GM03348 (cell line): ENCODE measurements at places on chromosomes 6 and 20.

- DNase-seq, result no peak
These were observed 333.8 kb downstream of the PKHD1 start for GRCh38 chr6:51753635-51754034.

- no peak for DNase-seq
These were observed 181.8 kb downstream of the TTLL2 start for GRCh38 chr6:167506443-167507301.

DNA sequence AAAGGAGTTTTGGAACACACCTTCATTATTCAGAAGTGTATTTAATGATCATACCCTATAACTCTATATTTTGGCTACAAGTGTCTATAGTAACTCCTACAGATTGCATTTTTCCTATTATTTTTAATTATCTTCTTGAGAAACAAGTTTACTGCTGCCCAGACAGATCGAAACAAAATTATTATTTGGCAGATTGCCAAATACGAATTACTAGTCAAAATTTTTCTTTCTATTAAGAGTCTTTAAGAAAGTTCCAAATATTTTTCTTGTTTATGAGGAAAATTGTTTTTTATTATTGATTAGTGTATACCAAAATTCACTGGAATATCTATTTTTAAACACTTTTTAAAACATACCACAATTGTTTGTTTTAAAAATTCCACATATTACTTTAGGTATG, 821.9 kb upstream of the SLC35B3 start:
- DNase-seq, result no peak

- no peak for DNase-seq
These were observed 11.3 kb upstream of the PKHD1 start for GRCh38 chr6:52098721-52099120.

- DNase-seq, result no peak
These were observed 149.1 kb downstream of the BMP7 start for GRCh38 chr20:57117296-57117695.

- peak; percentile 33 for DNase-seq
These were observed 1.4 kb downstream of the BTN1A1 start for GRCh38 chr6:26501482-26501986.
